ENCODE measurements at places on chromosomes 11 and 22.
A peak's percentile ranks its signal among the peaks of the same experiment; 100 is the strongest.

DNA sequence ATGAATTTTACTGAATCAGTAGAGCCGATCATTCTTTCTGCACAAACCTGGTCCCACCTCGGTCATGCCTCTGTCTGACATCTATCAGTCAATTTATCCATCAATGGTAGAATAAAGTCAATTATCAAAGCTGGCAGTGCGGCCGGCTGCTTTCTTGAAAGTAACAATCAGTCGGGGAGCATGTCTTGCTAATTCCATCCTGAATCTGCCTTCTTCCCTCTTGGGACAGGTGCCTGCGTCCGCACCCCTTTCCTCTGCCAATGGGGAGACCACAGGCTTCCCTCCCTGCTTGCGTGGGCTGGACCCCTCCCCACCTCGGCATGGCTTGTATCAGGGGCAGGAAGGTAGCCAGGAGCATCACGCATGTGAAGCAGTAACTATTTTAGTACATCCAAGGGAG is 962.9 kb downstream of the BRD1 start:
- no peak for DNase-seq

DNA sequence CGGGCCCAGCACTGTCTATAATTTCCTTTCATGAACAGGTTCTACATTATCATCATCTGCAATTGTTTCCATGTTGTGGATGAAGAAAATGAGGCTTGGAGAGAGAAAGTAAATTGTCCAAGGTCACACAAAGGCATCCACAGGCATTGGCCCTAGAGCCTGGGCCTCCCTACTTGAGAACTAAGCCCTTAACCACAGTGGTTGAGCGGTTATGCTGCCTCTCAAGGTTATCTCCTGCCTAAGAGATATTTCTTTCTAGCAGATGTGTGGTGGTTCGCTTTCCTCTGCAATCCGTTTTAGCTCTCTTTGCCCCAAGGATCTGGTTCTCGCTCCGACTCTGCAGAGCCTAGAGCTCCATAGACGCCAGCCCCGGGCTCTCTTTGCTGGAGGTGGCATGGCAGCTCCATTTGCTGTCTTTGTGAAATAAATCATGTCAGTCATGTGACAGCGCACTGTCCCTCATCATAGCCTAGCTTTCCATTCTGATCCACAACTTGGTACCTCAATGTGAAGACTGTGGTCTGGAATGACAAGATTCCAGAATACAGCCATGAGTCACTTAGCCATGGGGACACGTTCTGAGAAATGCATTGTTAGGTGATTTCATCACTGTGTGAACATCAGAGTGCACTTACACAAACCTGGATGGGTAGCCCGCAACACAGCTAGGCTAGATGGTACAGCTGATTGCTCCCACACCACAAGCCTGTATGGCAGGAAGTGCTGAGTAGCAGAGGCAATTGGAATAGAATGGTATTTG is 27.2 kb downstream of the RPS6KA4 start:
- no peak for DNase-seq

GRCh38 chr22:19498154-19498865 is 18.6 kb downstream of the CDC45 start:
- DNase-seq = no peak

- DNase-seq = no peak
Measured at GRCh38 chr11:79050786-79051185, 390.0 kb downstream of the TENM4 start.

GRCh38 chr11:33891714-33892327 is at the start of gene LMO2:
Gene LMO2 (minus strand): TSS chr11:33892076. CDS start chr11:33869716, 22,360 bp downstream.
- DNase-seq = no peak

GRCh38 chr11:11657218-11657955 is 35.6 kb upstream of the GALNT18 start:
- DNase-seq = no peak

DNA sequence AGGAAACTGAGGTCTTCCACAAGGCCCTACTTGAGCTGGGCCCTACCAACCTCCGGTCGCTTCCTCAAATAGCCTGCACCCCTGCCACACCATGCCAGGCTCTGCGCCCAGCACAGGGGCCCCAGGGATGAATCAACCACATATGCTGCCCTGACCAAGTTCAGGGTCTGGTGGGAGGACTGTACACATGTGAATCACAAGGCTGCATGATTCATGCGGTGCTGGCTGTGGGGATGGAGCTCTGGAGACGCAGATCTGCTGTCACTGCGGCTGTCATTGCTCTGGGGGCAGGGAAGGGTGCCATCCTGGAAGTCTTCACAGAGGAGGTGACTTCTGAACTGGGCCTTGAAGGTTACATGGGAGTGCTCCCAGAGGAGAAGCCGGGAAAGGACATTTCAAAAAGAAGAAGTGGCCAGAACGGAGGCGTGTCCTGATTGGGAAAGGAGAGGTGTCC is 21.5 kb downstream of the CYTH4 start:
- DNase-seq = peak; percentile 66

- DNase-seq = no peak
Measured at GRCh38 chr11:15943418-15944197, 412.7 kb downstream of the SOX6 start.

GRCh38 chr11:93474123-93474522 is 69.1 kb downstream of the SMCO4 start:
- no peak for DNase-seq

GRCh38 chr22:20080445-20080775 is 369 bp downstream of the DGCR8 start:
- DNase-seq = peak; percentile 68

- no peak for DNase-seq
Measured at GRCh38 chr11:27458182-27458581, 14.4 kb downstream of the LGR4 start.

DNA sequence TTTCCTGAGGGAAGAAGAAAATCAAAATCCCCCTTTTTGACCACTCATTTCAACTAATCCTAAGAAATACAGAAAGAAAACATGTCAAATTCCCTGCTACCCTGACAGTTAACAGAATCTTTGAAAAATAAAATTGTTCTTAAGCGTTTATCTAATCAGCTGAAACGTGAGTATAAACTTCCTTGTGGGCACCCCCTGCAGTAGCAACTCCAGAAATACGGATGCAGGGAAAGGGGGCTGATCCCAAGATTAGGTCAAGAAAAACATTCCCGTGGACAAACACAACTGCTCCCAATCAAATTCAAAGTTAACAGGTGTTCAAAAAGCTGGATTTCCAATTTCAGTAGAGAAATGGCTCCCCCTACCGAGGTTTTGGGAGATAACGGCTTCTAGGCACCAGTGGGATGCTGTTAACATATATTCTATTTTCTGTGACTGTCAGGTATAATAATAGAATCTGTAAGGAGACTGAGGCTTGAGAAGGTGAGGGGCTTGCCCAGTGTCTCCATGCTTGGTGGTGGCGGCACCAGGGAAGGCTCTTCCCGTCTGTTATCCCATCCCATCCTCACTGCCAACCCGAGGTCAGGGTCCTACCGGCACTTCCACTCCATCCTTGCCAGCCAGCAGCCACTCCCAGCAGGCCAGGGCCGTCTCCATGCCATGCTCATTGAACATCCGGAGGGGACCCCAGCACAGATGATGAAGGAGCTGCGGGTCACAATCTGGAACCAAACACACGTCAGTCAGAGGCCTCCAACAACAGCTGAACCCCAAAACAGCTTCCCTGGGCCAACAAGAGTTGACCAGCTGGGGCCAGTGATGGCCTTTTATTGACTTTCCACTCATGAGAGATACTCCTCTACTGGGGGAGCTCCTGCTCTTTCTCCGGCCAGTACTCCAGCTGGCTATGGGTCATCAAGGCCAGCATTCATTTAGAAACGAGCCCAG is 32.0 kb upstream of the SERPIND1 start:
- DNase-seq = no peak

DNA sequence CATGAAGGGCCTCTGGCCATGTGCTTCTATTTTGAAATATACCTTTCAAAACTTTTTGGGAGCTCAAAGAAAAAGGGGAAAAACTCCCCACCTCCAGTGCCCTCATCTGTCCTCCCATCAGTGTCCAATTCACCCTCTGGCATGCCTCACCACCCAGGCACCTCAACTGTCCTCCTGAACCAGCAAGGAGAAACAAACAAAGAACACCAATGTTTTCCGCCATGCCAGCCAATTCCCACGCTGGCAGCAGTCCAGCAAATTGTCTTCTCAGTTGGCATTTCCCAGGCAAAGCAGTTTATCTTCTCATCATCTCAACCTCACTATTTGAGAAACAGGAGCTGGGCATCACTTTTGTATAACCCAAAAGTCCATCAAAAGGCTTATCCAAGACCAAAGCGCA is 496.9 kb downstream of the SOX6 start:
- no peak for DNase-seq

DNA sequence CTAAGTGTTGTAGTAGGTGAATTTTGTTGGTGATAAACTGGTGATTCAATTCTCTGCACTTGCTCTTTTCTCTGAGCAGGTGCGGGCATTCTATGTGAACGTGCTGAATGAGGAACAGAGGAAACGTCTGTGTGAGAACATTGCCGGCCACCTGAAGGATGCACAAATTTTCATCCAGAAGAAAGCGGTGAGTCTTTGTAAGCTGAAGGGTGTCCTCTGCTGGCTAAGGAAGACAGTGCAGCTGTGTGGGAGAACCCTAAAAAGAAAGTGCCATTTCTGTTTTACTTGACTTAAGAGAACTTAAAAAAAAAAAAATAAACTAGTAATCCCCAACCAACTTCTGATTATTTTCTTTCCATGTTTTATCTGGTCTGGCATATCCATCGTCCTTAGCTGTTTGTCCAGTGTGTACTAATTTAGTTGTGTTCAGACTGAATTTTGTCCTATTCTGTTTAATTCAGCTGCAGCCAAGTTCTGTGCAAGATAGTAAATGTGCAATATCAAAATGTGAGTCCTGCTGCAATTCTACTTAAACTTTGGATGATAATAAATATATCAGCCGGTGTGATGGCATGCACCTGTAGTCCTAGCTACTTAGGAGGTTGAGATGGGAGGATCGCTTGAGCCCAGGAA is 29.6 kb downstream of the CAT start:
- peak; percentile 59 for DNase-seq

DNA sequence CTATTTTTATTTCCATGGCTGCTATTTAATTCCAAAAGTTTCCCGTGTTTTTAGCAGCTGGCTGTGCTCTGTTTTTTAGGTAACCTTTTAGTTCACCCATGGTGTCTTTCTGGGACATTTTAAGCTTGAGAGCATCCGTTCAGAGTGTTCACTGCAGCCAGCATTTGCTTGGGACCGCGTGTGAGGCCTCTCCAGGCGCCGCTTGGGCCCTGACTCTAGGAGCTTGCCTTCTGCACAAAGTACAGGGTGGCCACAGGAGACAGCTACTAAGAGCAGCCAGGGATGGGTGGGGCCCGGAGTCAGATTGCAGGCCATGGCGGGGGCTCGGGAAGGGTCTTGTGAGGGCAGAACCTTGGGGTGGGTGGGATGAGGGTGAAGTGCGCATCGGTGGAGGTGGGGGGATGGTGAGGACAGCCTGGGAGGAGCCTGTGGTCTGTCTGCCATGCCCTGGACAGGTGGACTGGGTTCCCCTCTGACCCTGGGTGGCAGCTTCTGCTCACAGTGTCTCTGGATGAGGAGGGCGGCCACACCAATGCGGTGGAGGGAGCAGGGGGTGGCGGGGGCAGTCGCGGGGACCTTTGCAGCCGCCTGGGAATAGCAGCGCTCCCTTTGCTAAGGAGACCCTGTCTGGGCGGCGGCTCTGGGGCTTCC is 288.1 kb downstream of the TBC1D22A start:
- no peak for DNase-seq

GRCh38 chr11:118892514-118892913 is 8.8 kb downstream of the CXCR5 start:
- no peak for DNase-seq

GRCh38 chr11:59207988-59208451 is 4.7 kb downstream of the MPEG1 start:
- peak; percentile 27 for DNase-seq

DNA sequence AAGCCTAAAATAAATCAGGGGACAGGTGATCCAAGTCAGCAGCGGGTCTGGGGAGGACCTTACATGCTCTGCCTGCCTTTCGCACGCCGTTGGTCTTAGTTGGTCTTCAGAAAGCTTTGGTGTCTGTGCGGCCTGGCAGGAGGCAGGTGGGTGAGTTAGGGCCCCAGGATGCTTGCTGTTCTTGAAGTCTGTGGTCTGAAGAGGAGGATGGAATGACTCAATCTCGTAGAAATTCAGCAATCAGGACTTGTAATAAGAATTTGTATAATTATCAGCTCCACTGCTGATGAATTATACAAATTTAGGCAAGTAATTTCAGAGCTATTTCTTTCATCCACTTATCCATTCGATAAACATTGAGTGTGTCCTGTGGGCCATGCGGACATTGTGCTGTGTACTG is 138.5 kb downstream of the FEZ1 start:
- DNase-seq = no peak

GRCh38 chr11:34427186-34427805 is 11.4 kb upstream of the CAT start:
- DNase-seq = no peak

GRCh38 chr22:21734540-21735199 is 924 bp downstream of the YPEL1 start:
- no peak for DNase-seq

DNA sequence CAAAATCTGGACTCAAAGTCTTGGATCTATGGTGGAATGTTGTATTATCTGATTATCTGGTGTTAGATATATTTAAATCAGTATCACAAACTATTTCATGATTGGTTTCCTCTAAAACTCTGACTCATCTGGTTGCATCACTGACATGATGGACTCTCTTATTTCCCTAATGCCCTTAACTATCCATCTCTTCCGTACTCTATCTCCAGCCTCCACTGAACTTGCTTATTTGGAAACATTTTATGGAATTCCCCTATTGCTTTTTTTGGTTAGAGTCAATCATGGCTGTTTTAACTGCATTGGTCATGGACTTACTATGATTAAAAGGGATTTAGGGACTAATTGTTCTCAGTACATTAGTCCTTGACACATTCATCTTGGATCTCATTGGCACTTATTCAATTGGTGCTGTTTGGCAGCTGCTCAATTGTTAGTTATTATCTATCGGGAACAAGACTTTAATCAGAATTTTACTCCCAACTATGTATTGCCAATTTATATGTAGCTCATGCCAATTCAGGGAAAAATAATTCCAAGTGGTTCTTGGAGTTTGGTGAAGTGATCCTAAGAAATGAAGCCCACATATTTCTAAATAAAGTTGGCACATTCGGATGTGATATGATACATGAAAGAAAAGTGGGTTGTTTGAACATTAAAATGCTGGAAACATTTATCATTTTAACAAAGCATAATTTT is 942.0 kb upstream of the CCDC90B start:
- DNase-seq = no peak

DNA sequence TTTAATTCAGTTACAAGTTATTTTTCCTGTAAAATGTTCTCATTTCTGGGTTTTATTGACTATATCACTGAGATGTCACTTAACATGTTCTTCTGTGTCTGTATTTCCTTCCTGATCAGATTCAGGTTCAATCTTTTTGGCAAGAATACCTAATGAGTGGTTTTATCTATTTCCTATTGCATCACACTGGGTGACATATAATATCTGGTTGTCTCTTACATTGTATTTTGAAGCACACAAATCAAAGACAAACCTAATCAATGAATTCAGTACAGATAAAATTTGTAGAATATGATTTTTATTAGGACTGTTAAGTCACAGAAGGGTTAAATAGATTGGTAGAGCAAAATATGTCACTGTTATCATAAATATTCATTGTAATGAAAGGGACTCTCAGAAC is 60.4 kb downstream of the BCL2L13 start:
- no peak for DNase-seq

- DNase-seq = no peak
Measured at GRCh38 chr11:129694966-129695365, 120.7 kb upstream of the TMEM45B start.
